MCF 10A (cell line): ENCODE measurements at places on chromosomes 1 and 21.

- DNase-seq, result peak; percentile 3
These were observed 234.6 kb downstream of the USP25 start for GRCh38 chr21:15964236-15964855.

GRCh38 chr1:183251101-183251958, 65.3 kb downstream of the LAMC2 start:
- no peak for DNase-seq

- DNase-seq, result no peak
These were observed 30.0 kb downstream of the LRRC3 start for GRCh38 chr21:44485254-44485793.

DNA sequence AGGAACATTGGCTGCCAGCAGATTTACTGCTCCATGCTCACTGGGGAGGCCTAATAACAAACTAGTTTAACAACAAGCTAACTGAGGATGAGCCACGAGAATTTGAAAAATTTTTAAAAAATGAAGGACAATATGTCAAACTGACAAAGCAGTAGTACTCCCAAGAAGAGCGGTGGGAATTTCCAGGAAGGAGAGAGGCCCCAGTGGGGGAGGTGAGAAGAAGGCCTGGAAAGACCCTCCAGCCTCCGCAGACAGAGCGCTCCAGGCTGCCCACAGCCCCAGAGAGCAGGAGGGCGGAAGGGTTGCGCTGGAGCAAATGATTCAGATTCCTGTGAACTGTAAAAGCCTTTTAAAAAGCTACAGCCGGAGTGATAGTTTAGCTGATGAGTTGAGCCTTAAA, 78.5 kb downstream of the SIPA1L2 start:
- DNase-seq, result no peak

DNA sequence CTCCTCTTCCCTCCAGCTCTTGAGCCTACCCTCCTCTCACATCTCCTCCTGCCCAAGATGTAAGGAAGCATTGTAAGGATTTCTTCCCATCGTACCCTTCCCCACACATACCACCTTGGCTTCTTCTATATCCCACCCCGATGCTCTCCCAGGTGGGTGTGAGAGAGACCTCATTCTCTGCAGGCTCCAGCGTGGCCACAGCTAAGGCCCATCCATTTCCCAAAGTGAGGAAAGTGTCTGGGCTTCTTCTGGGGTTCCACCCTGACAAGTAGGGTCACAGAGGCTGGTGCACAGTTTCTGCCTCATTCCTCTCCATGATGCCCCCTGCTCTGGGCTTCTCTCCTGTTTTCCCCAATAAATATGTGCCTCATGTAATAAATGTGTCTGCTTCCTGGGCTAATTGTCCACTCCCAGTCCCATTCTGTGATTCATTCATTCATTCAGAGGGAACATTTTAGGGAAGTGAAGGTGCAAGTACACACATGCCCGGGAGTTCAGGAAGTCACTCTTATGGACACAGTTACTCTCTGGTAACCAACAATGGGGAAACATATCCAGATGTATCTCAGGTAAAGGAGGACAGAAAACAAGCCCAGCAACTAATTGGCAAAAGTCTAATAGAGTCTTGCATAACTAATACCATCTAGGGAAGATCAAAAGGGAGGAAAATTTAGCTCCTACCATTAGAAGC, 1.9 kb downstream of the SPRR4 start:
- peak; percentile 70 for DNase-seq

DNA sequence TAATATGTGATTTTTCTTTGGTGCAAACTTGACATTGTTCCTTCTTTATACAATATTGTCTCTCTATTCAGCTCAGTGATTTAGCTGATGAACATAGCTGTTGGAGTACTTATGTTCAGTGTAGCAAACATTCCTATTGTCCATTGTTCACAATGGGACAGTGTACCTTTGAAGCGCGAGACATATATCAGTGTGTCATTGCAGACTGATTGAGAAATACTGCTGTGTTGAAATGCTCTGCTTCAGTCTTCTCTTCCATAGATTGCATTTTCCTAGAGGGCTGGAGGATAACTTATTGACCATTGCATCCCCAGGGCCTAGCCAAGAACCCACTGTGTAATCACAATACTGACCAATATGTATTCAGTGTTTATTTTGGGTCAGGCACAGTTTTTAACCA, 46.5 kb downstream of the HLX start:
- DNase-seq, result peak; percentile 63
